ENCODE measurements at places on chromosomes 3 and 15. TPM values are rescaled to one million over a fixed set of nuclear protein-coding genes. Genes with fewer than 3 reads are reported as not detected.
A peak's percentile ranks its signal among the peaks of the same experiment; 100 is the strongest.

DNA sequence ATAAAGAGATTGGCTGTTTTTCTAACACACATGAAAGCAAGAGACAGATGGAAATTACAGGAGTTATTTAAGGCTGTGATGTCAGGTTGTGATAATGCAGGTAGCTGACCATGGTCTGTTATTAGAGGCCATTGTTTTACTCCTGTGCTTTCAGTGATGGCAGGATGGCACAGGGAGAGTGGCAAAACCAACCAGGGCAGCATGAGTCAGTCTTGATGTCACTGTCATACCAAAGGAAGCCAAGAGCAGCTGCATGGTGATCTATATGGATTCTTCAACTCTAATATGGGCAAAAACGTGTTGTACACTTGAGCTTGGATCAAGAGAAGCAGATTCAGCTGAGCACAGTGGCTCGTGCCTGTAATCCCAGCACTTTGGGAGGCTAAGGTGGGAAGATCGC is 91.8 kb upstream of the LMOD3 start:
- no peak overlapping the region for H3K4me3 ChIP-seq
- peak overlapping the region; percentile 5 for H3K27ac ChIP-seq
- H3K27me3 ChIP-seq = peaks cover 1% of the 10 kb centered on the region
- DNase-seq = peak; percentile 25
- H3K36me3 ChIP-seq = peaks cover 3% of the 10 kb centered on the region

GRCh38 chr3:62647711-62648110 is 227.5 kb downstream of the CADPS start:
- H3K4me3 ChIP-seq = no peak overlapping the region
- H3K36me3 ChIP-seq = no peaks in the 10 kb centered on the region
- no peaks in the 10 kb centered on the region for H3K27me3 ChIP-seq
- H3K27ac ChIP-seq = no peak overlapping the region
- no peaks in the 10 kb centered on the region for H3K4me1 ChIP-seq
- no peak for DNase-seq

DNA sequence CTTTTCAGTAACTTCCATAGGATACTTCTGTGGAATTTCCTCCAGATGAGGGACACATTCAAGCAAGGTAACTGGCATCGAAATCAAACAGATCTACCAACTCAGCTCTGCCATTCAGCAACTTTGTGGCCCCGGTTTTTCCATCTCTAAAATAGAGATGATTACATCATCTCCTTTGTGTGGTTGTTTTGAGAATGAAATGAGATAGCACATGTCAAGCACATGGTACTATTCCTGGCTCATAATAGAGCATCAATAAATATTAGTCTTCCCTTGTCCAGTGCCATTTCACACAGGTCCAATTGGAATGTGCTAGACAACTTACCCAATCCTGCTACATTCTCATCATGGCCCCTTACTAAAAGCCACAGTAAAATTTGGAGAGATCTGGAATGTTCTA is 24.2 kb upstream of the TM4SF4 start:
- H3K36me3 ChIP-seq = peaks cover 4% of the 10 kb centered on the region
- H3K4me3 ChIP-seq = no peak overlapping the region
- H3K27me3 ChIP-seq = peaks cover 12% of the 10 kb centered on the region
- H3K4me1 ChIP-seq = no peaks in the 10 kb centered on the region
- no peak for DNase-seq
- H3K27ac ChIP-seq = no peak overlapping the region

DNA sequence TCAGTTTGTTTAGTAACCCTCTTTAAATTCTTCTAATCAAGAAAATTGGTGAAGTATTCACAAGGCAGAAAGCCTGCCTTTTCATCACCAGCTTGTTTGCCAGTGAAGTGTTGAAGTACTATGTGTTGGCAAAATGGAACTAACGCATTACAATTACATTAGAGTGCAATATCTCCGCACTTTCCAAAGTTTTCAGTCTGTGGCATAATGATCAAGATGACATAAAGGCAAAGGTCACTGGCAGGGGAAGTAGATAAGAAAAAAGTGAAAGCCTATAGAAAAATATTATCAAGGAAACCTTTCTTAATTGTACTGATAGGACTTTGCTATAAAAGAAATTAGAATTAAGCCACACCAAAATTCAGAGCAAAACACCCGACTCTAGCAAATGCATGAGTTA is 25.0 kb upstream of the TM4SF1 start:
- no peak overlapping the region for H3K4me3 ChIP-seq
- H3K4me1 ChIP-seq = no peaks in the 10 kb centered on the region
- DNase-seq = no peak

DNA sequence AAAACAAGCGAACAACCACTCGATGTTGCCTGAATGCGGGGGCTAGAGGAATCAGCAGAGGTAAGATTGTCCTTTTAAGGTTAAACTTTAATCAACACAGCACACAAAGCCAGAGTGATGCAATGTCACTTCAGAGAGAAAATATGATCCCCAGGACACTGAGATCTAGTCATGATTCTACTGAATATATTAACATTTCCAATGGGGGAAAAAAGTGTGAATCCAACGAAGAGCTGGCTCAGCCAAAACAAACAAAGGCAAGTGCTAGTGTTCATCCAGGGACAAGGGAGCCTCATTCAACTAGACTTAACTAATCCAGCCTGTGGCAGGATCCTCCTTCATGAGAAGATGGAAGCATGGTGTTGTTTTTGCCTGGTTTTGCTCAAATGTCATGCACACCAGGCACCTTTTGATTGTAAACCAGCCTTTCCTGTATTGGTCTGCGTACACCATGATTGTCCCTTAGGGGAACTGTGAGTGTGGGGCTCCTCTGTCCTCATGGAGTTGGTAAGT is 35.8 kb downstream of the SCG5 start:
- no peak overlapping the region for H3K4me3 ChIP-seq
- H3K27ac ChIP-seq = no peak overlapping the region
- no peak for DNase-seq
- no peaks in the 10 kb centered on the region for H3K27me3 ChIP-seq
- no peaks in the 10 kb centered on the region for H3K4me1 ChIP-seq
- H3K36me3 ChIP-seq = no peaks in the 10 kb centered on the region

DNA sequence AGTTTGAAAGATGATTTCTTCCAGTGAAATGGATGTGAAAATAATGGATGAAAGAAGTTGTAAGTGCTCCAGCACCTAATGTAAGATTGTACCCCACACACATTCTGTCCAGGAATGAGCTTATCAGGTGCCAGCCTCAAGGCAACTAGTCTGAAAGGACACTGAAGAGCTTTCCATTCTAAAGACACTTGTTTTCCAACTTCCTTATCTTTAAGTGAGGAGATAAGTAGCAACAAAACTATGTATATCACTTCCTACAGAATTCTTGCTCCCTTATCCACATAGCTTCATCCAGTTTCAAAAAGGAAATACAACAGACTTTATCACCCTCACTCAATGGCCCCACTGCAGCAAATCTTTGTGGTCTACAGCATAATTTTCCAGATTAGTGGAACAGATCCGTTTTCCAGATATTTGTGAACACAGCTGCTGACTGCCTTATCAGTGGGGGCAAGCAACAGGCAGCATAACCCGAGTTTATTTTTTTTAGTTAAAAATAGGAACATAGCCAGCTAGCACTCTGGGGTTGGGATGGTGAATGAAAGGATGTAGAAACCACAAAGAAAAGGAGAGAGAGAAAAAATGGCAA is 60.6 kb downstream of the CD200R1L start:
- H3K27ac ChIP-seq = no peak overlapping the region
- H3K4me3 ChIP-seq = no peak overlapping the region
- no peaks in the 10 kb centered on the region for H3K27me3 ChIP-seq

DNA sequence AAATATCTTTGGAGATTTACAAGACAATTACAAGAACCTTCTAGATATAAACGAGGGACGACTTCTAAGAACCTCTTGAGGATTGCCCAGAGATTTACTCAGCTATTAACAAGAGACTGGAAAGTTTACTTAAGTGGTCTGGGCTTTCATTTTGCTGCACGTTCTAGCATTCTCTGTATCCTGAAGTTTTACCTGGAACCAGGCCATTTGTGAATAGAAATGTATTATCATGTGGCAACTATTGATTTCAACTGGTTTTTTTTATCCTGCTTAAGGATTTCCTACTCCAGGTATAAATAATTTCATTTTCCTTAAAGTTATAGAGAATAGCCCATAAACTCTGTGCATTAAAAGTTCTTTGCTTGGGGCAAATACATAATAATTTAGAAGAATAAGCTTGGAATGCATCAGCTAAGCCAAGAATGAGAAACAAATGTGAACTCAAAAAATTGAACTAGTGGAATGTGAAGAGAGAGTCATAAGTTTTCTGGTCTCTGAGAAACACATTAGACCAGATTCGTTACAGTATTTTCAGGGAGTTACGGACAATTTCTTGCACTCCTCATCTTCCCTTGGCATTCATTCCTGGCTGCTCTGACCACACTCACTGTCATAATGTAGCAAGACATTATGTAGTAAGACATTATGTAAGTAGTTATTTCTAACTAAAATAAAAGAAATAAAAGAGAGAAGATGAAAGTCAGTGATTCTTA is 1.3 kb downstream of the AQP9 start:
- no peak for DNase-seq
- no peak overlapping the region for H3K27ac ChIP-seq
- H3K36me3 ChIP-seq = no peaks in the 10 kb centered on the region
- no peaks in the 10 kb centered on the region for H3K4me1 ChIP-seq
- peaks cover 5% of the 10 kb centered on the region for H3K27me3 ChIP-seq
- H3K4me3 ChIP-seq = no peak overlapping the region

- H3K27ac ChIP-seq = peak overlapping the region; percentile 21
- H3K4me1 ChIP-seq = peaks cover 27% of the 10 kb centered on the region
- no peak for DNase-seq
- no peaks in the 10 kb centered on the region for H3K27me3 ChIP-seq
- H3K4me3 ChIP-seq = no peak overlapping the region
Measured at GRCh38 chr15:41281236-41281635, 50.2 kb downstream of the CHP1 start.

GRCh38 chr3:177642042-177642803 is 444.9 kb upstream of the TBL1XR1 start:
- no peaks in the 10 kb centered on the region for H3K27me3 ChIP-seq
- DNase-seq = peak; percentile 25
- no peaks in the 10 kb centered on the region for H3K36me3 ChIP-seq
- H3K4me3 ChIP-seq = no peak overlapping the region

DNA sequence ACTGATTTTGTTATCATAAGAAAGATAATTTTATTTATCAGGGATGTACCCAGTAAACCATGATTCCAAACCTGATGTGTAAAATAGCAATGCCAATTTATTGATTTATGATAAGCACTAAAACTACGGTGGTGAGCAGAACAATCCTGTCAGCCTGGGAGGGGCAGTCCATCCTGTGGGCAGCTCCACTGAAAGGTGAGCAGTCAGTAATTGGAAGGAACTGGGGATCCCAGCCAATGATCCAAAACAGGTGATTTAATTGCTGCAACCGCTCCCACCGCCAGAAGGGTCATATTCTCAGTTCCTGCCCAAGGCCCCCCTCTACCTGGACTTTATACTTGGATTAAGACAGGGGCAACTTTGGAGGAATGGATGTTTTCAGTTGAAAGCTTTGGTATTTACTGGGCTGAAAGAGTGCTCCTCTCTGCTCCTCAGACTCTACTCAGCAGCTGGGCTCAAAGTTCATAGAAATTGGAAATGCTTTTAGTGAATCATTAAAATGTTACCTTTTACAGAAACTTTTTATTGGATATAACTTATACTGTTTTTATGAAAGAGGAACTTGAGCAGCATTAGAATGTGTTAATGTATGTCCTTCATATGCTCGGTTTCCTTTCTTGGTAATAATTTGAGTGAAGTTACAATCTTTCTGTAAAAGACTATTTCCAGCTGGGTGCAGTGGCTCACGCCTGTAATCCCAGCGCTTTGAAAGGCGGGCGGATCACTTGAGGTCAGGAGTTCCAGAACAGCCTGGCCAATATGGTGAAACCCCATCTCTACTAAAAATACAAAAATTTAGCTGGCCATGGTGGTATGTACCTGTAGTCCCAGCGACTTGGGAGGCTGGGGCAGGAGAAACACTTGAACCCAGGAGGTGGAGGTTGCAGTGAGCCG is 198.6 kb upstream of the IL12A start:
- H3K36me3 ChIP-seq = no peaks in the 10 kb centered on the region
- H3K27ac ChIP-seq = no peak overlapping the region
- H3K27me3 ChIP-seq = peaks cover 7% of the 10 kb centered on the region
- no peak for DNase-seq
- H3K4me1 ChIP-seq = no peaks in the 10 kb centered on the region

- H3K27me3 ChIP-seq = peaks cover 1% of the 10 kb centered on the region
- DNase-seq = no peak
- no peaks in the 10 kb centered on the region for H3K36me3 ChIP-seq
- H3K4me3 ChIP-seq = no peak overlapping the region
- no peak overlapping the region for H3K27ac ChIP-seq
Measured at GRCh38 chr3:21752749-21753347, 1.8 kb upstream of the ZNF385D start.

GRCh38 chr3:54987719-54988118 is 59.9 kb upstream of the LRTM1 start:
- no peak for DNase-seq
- H3K4me3 ChIP-seq = no peak overlapping the region
- H3K27ac ChIP-seq = no peak overlapping the region
- no peaks in the 10 kb centered on the region for H3K27me3 ChIP-seq
- no peaks in the 10 kb centered on the region for H3K4me1 ChIP-seq
- H3K36me3 ChIP-seq = no peaks in the 10 kb centered on the region

- no peak for DNase-seq
- no peak overlapping the region for H3K4me3 ChIP-seq
- no peaks in the 10 kb centered on the region for H3K4me1 ChIP-seq
- no peaks in the 10 kb centered on the region for H3K36me3 ChIP-seq
- peaks cover 2% of the 10 kb centered on the region for H3K27me3 ChIP-seq
Measured at GRCh38 chr3:130392266-130392665, 46.8 kb downstream of the COL6A5 start.

- H3K4me3 ChIP-seq = no peak overlapping the region
- H3K27ac ChIP-seq = no peak overlapping the region
- DNase-seq = no peak
Measured at GRCh38 chr3:186400662-186401061, 38.6 kb upstream of the DGKG start.

GRCh38 chr15:96599268-96599667 is 268.8 kb downstream of the NR2F2 start:
- no peaks in the 10 kb centered on the region for H3K36me3 ChIP-seq
- H3K4me1 ChIP-seq = no peaks in the 10 kb centered on the region
- no peak overlapping the region for H3K4me3 ChIP-seq
- H3K27me3 ChIP-seq = peaks cover 5% of the 10 kb centered on the region
- no peak for DNase-seq

- no peak overlapping the region for H3K4me3 ChIP-seq
- no peak overlapping the region for H3K27ac ChIP-seq
Measured at GRCh38 chr3:29167180-29167579, 113.7 kb upstream of the RBMS3 start.

Gene ELP6
- 41.4 TPM for total RNA-seq

Gene GOLGA6L7
- not detected for total RNA-seq

Gene SAXO2
- total RNA-seq = 2.8 TPM

Gene FSIP1
- total RNA-seq = 0.43 TPM

Gene STAB1
- 0.09 TPM for total RNA-seq

Gene ACP3
- not detected for total RNA-seq

Gene DUOXA2
- total RNA-seq = not detected

Gene DAZL
- total RNA-seq = not detected

Gene WDR93
- total RNA-seq = not detected

Gene MTFMT
- 19.7 TPM for total RNA-seq

Gene POLQ
- 23.6 TPM for total RNA-seq

Gene STRIT1
- total RNA-seq = not detected

Data from activated CD8-positive, alpha-beta T cell treated with anti-CD3 and anti-CD28 coated beads for 36 hours (primary cell).